Stimulated activated CD4-positive, alpha-beta T cell treated with anti-CD3 and anti-CD28 coated beads, TNF-alpha, amount 100 ng/mL, for 1 hour (primary cell): ENCODE measurements at places on chromosomes 7 and 10.
A peak's percentile ranks its signal among the peaks of the same experiment; 100 is the strongest.

DNA sequence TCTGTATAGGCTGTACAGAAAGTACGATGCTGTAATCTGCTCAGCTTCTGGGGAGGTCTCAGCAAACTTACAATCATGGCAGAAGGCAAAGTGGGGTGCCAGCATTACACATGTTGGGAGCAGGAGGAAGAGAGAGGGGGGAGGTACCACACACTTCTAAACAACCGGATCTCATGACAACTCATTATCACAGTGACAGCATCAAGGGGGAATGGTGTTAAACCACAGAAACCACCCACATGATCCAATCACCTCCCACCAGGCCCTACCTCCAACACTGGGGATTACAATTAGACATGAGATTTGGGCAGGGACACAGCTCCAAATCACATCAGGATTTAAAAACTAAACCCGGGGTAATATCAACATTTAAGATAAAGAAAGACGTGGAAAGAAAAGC is 468.8 kb upstream of the AUTS2 start:
- no peak for DNase-seq

DNA sequence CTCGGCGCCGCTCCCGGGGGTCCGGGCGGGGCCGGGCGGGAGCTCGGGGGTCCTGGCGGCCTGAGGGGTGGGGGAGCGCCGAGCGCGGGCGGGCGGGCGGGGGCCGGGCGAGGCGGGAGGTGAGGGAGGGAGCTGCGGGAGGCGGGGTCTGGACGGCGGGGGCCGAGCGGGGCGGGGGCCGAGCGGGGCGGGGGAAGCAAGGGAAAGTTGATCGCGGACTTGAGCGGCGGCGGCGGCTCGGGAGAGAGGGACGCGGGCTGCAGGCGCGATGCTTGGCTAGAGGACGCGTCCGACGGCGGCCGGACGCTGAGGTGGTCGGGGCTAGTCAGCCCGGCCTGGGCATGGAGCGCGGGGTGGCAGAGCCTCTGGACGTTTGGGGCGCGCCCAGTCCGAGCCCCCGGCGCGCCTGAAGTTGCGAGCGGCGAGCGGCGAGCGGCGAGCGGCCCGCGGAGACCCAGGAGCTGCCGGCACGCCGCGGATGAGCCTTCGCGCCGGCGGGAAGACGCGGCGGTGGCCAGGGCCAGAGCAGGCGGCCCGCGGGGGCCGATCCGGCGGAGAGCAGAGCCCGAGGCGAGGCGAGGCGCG is at the start of gene CDH23:
Gene CDH23, plus strand, starts transcription at position 210 of the 585 bp plus-strand sequence. CDS start 42,912 bp downstream, outside the sequence.
- no peak for DNase-seq

GRCh38 chr10:104333728-104334373 is 4.4 kb downstream of the ITPRIP start:
- no peak for DNase-seq

DNA sequence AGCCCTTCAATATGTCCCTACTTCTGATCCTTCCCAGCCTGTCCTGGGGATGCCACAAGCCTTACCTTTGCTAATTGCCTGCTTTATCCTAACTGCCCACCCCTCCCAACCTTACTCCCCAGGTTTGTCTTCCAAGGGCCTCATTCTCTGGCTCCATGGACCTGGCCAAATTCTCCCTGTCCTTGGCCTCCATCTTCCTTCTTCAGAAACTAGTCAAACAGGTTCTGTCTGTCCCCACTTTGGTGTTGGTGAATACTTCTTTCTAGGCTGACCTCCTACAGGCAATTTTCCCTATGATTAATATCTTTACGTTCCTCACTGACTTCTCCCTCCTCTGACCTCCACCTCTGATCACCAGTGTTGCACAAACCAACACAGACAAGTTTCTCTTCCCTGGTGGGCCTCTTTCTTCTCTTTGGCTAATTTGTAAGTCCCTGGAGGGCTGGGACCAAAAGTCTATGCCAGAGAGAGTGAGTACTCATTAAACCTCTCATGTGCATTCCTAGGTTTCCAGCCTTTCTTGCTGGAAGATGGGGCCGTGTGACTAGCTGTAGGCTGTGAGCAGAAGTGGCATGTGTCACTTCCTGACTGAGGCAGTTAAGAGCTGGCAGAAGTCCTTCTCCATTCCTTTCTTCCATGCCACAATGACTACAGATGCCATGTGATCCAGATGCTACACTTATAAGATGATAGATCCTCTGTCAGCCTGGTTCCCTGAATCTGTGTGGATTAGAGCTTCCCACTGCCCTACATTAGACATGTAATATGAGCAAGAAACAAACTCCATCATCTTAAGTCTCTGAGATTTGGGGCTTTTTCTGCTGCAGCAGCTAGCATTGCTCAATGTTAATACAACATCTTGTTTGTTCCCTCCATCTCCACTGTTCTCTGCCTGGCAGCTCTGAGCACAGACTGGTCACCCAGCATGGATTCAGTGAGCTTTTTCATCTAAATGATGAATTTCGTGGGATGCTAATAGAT is 382.7 kb downstream of the RPS24 start:
- DNase-seq: no peak

DNA sequence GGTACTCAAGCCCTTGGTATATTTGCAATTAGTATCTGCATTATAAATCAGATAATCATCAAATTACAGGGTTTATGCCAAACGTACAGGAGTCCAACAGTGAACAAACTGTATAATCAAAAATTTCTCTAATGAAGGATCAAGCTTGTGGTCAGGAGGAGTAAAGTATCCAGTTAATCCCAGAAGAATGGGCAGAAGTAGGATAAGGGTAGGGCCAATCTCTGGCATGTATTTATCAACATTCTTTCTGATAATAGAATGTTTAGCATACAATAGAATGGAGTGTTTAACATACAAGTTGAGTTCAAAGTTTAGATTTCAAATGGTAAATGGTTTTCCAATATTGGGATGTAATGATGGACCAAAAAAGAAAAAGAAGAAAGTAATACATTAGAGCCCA is 103.0 kb downstream of the CALD1 start:
- DNase-seq: no peak

GRCh38 chr7:121181357-121181756 is 147.4 kb upstream of the WNT16 start:
- DNase-seq: no peak

DNA sequence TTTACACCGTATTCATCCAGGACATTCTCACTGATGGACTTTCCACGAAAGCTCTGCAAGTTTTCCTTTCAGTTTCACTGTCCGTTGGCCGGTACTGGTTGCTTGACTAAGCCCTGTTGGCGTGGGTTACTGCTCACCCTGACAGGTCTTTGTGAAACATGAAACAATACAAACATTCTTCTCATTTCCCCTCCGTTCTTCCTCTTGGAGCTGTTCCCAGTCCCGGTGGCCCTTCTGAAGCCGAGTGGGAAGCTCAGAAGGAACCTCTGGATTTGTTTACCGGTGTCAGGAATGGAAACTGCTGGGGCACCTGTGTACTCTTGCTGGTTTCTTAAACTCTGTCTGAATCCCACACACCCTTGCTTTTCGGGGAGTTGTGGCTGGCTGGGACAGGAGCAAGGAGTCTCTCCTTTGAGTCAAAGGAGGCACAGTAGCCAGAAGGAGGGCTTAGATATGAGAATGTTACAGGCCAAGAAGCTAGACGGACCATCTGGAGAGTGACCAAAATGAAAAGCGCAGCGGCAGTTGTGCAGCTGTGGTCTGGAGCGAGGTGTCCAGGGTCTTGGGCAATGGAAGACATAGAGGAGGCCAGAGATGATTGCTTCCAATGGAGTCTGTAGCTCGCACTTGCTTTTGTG is 45.7 kb downstream of the LYZL2 start:
- no peak for DNase-seq

GRCh38 chr10:13707156-13707881 is 120.6 kb downstream of the PRPF18 start:
- peak; percentile 3 for DNase-seq
